Mesothelial cell of epicardium (in vitro differentiated cells): ENCODE measurements at places on chromosomes 6 and 20. TPM values are rescaled to one million over a fixed set of nuclear protein-coding genes. Genes with fewer than 3 reads are reported as not detected.

LPA gene
- 0.93 to 2.0 TPM (median 1.3 TPM) in 3 replicates for total RNA-seq

BEND6 gene
- total RNA-seq, result 6.6 to 8.1 TPM (median 7.6 TPM) in 3 replicates

EYS gene
- total RNA-seq, result 0.52 to 0.69 TPM (median 0.60 TPM) in 3 replicates

SIRPD gene
- total RNA-seq, result not detected in 3 replicates

CASS4 gene
- total RNA-seq, result 0.67 to 0.78 TPM (median 0.72 TPM) in 3 replicates

LY86 gene
- not detected in 3 replicates for total RNA-seq

SLC17A3 gene
- not detected in 3 replicates for total RNA-seq

PI16 gene
- total RNA-seq, result not detected in 3 replicates

TRIM15 gene
- not detected in 3 replicates for total RNA-seq

PRRC2A gene
- 273 to 290 TPM (median 288 TPM) in 3 replicates for total RNA-seq

CST1 gene
- not detected in 3 replicates for total RNA-seq

VARS2 gene
- total RNA-seq, result 62.1 to 70.6 TPM (median 67.4 TPM) in 3 replicates

GJA10 gene
- total RNA-seq, result not detected in 3 replicates
